Right renal pelvis (tissue), 4 donors: ENCODE measurements at places on chromosomes 4 and X. TPM values are rescaled to one million over a fixed set of nuclear protein-coding genes. Genes with fewer than 3 reads are reported as not detected.

- DNase-seq, result no peak
Measured at GRCh38 chr4:74203467-74203866, 45.5 kb downstream of the MTHFD2L start.

DNA sequence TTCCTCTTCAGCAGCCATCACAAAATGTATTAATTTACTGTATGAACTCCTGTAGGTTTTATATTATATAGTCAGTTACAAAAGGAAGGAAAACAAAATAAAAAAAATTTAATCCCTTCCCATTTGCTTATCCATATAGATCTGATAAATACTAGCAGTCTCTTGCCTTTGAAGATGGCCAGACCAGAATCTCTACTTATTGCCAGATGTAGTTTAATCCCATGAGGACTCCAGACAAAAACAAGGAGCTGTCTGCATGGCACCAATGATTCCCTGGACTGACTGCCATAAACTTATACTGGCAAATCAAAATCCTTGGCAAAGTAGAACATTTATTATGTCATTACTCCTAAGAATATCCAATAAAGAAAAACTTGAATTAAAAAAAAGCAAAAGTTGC, 223.3 kb upstream of the MAB21L2 start:
- DNase-seq, result no peak

- DNase-seq, result no peak
Measured at GRCh38 chr4:17613761-17614415, 553 bp upstream of the MED28 start.

GRCh38 chr4:16809064-16809463, 89.4 kb downstream of the LDB2 start:
- no peak for DNase-seq

- DNase-seq, result no peak
Measured at GRCh38 chr4:1593458-1593857, 90.7 kb downstream of the FAM53A start.

- DNase-seq, result no peak
Measured at GRCh38 chrX:47751670-47752069, 85.0 kb upstream of the ZNF81 start.

DNA sequence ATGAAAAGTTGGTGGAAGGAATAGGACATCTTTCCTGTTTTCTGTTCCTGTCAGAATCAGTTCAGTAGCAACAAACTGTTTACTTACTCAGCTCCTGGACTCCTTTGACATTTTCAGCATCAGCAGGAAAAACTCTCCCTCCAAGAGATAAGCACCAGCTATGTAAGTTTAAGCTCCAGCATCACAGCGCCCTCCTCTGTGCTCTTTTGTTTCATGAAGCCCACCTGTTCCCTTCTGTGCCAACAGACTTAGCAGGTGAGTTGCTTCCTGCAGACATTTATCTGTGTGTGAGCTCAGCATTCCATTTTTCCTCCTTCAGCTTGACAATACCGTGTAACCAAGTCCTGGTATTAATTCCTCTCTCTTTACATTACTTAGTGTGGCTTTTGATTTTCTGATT, 644.1 kb upstream of the AGA start:
- DNase-seq, result no peak

DNA sequence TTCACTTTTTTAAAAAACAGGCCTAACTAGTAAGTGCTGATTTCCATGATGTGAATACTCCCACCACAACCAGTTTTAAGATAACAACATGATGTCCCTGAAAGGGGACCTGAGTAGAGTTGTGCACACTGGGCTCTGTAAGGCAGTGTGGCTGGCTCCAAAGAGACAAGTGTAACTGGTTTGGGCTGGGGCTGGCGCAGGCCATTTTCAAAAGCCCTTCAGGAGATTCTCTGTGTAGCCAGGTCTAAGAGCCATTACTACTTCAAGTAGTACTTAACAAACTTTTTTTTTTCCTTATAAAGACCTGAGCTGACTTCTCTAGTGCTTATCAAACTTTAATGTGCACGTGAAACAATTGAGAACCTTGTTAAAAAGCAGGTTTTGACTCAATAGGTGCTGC, 4.3 kb downstream of the QRFPR start:
- no peak for DNase-seq

GRCh38 chr4:184151988-184152485, 65.6 kb downstream of the ENPP6 start:
- no peak for DNase-seq

DNA sequence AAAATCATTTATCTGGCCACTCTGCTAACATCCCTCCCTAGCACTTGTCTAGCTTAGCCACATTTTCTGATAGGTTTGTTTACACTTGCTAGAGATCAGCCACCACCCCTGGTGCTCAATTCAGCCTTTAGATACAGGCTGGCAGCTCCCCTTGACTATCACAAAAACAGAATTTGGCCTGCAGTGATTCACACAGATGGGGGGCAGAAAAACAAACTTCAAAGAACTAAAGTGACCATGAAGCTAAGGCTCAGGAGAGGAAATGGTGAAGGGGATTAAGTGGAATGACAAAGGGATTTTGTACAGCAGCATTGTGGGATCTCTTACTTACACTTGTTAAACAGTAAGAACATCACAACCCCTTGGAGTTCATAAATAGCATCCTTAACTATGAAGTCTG, 1718.0 kb upstream of the PCDH7 start:
- DNase-seq, result no peak

DNA sequence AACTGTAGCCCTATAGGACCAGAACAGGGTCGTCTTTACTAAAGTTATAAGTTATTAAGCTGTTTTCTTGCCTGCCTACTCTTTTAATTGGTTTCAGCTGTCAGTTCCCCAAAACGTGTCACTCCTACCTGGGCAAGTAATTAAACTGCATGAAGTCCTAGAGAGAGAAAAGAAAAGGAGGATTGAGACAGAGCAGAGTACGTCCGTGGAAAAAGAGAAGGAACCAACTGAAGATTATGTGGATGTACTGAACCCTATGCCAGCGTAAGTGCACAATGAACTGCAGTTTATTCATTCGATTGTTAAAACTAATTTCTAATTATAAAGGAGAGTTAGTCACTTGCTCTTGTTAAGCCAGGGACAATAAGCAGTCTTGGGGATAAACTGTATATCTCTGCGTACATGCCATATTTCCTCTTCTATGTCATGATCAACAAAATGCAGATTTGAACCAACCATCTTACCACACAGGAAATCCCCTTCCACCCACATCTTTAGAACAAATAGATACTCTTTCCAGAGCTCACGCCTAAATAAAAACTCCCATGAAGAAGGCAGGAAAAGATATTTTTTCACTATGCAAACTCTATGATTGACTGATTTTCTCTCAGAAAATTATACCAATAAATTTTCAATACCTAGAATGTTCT, 22.8 kb downstream of the STAP1 start:
- no peak for DNase-seq

DNA sequence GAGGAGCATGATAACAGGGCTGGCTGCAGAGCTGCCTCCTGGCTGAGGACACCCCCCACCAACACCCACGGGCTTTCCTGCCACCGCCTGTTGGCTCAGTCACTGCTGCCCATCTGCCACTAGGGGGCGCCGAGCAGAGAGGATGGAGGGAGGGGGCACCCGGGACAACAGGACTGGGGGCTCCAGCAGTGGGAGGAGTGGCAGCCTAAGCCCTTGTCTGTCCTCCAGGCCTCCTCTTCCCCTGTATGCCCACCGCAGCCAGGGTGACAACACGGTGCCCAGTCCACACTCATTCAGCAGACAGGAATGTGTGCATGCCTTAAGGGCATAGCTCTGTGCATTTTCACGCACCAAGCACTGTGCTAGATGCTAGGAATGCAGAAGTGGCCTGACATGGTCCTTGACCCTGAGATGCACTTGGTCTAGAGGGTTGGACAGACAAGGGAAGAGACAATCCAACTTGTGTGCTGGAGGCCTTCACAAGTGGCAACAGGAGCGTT, 149.9 kb downstream of the AMMECR1 start:
- no peak for DNase-seq

DNA sequence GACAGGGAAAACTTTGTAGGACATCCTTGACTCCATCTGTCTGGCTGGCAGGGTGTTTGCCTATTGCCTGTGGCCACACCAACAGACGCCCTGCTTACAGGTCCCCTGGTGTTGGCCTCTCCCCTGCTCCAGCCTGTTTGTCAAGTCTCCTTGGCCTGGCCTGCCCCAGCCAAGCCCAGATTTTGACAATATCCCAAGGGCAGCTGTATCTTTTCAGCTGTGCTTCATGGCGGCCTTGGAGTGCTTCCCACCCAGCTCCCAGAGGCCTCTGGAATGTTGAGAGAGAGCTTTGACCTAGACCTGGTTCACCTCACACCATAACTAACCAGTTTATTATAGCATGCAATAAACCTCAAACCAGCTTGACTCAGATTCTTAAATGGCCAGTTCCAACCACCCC, 204.0 kb upstream of the NHS start:
- DNase-seq, result peak; percentile 11

- no peak for DNase-seq
Measured at GRCh38 chr4:37749398-37749988, 63.3 kb upstream of the RELL1 start.

DNA sequence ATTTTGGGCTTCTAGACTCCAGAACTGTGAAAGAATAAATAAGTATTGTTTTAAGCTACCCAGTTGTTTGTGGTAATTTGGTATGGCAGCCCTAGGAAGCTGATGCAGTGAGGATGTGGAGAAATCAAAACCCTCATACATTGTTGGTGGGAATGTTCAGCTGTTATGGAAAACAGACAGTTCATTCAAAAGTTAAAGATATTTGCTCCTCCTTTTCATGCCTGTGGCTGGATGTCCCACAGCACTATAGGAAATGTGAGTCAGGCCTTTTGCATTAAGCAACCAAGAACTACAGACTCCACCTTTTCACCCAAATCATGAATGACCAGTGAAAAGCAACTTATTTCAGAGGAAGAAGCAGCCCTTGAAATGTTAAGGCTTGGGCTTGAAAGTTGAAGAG, 6.7 kb downstream of the BBS12 start:
- DNase-seq, result no peak

ASB12 gene
- polyA plus RNA-seq, result 0.44 TPM

CSN1S1 gene
- not detected for polyA plus RNA-seq

PJA1 gene
- 106 TPM for polyA plus RNA-seq

TRIML2 gene
- polyA plus RNA-seq, result not detected

ETDA gene
- 0.38 TPM for polyA plus RNA-seq

PDZD4 gene
- polyA plus RNA-seq, result 10.6 TPM

ATP2B3 gene
- 0.36 TPM for polyA plus RNA-seq

HERC5 gene
- 4.9 TPM for polyA plus RNA-seq

MUC7 gene
- polyA plus RNA-seq, result not detected

TRAPPC11 gene
- polyA plus RNA-seq, result 41.9 TPM

SETD7 gene
- polyA plus RNA-seq, result 14.3 TPM

MPP1 gene
- polyA plus RNA-seq, result 40.7 TPM

PGK1 gene
- 370 TPM for polyA plus RNA-seq

STARD8 gene
- polyA plus RNA-seq, result 19.7 TPM

GLRB gene
- polyA plus RNA-seq, result 17.8 TPM
